Calu3 (cell line): ENCODE measurements at places on chromosomes 4 and X. TPM values are rescaled to one million over a fixed set of nuclear protein-coding genes. Genes with fewer than 3 reads are reported as not detected.

The XAGE2 gene
- total RNA-seq: not detected in 2 replicates

DNA sequence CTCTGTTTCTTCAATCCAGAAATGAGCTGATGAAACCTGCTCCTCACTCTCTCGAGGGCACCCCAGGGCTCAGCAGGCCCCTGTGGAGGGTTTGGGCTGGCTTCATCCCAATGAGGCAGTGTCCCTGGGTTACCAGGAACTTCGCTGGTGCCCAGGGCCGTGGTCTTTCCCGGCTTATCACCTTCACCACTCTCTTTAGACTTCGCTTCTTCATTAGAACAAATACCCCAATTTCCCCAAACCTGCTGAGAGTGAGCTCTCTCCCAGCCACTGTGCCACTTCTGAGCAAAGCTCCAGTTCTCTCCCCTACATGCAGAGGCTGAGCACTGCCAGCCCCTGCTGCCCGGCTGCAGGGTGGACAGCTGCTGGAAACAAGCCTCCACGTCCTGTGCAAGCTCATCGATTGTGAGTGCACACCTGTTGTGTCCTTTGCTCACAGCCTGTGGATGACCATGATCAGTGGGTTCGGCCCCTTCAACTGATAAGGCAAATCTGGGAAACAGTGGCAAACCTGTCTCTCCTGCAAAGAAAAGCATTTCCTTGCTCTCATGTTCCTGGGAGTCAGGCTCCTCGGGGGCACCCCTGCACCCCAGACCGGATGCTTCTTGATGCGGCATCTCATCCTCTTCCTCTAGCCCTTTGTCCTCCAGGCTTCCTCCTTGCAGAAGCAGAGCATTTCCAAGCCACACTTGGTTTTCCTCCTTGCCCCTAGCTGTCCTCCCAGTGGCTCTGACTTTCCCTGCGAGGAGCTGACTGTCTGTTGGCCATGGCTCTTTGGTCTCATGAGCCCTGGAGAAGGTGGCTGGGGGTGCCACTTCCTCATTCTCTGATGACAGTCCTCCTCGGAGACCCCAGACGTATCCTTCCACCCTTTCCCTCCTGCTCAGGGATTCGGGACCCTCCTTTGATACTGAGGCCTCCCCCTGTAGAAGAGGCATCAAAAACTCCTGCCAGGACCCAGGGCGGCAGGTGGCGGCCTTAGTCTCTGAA is 28.7 kb downstream of the C4orf50 start:
- peaks cover 23% of the 10 kb centered on the region for H3K27me3 ChIP-seq
- no peaks in the 10 kb centered on the region for H3K36me3 ChIP-seq
- no peak for DNase-seq
- no peak overlapping the region for H3K4me3 ChIP-seq
- no peaks in the 10 kb centered on the region for H3K4me1 ChIP-seq

The GCNA gene
- 8.1 and 10.2 TPM in 2 replicates for total RNA-seq

- H3K4me1 ChIP-seq: peaks cover 21% of the 10 kb centered on the region
- H3K27me3 ChIP-seq: no peaks in the 10 kb centered on the region
- H3K4me3 ChIP-seq: no peak overlapping the region
Observed at GRCh38 chr4:114015444-114015899, 36.0 kb upstream of the ARSJ start.

The HSFX3 gene
- not detected in 2 replicates for total RNA-seq

The FAM184B gene
- total RNA-seq: 0.09 and 0.10 TPM in 2 replicates

GRCh38 chr4:127015667-127016117 is 617.1 kb upstream of the INTU start:
- H3K4me1 ChIP-seq: no peaks in the 10 kb centered on the region
- DNase-seq: no peak
- H3K27me3 ChIP-seq: no peaks in the 10 kb centered on the region
- no peak overlapping the region for H3K4me3 ChIP-seq
- no peak overlapping the region for H3K27ac ChIP-seq

The VCX gene
- total RNA-seq: not detected in 2 replicates

- no peaks in the 10 kb centered on the region for H3K36me3 ChIP-seq
- peaks cover 13% of the 10 kb centered on the region for H3K27me3 ChIP-seq
- no peak overlapping the region for H3K27ac ChIP-seq
- H3K4me1 ChIP-seq: no peaks in the 10 kb centered on the region
- no peak overlapping the region for H3K4me3 ChIP-seq
- DNase-seq: no peak
Observed at GRCh38 chrX:104696667-104697066, 130.7 kb downstream of the IL1RAPL2 start.

DNA sequence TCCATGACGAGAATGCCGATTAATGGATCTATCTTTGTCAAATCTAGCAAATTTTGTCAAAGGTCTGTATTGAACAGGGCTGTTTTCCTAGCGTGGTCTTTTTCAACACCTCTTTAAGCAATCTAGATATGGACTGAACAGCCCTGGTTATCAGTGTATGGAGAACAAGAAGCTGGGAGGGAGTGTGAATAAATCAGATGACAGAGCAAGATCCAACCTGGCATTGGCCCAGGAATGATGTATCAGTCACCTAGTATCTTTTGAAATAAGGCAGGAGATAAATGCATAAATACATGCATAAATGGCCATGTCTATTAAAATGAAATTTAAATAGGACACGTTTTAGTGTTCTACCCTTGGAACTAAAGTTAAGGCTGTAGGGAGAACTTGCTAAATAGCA is 15.7 kb upstream of the AP1S2 start:
- no peak for DNase-seq
- H3K27ac ChIP-seq: no peak overlapping the region
- H3K4me1 ChIP-seq: peaks cover 19% of the 10 kb centered on the region
- no peaks in the 10 kb centered on the region for H3K27me3 ChIP-seq
- H3K36me3 ChIP-seq: peaks cover 16% of the 10 kb centered on the region

GRCh38 chr4:8393593-8394038 is 46.9 kb downstream of the ACOX3 start:
- no peak overlapping the region for H3K27ac ChIP-seq
- no peaks in the 10 kb centered on the region for H3K27me3 ChIP-seq
- DNase-seq: no peak

- no peak overlapping the region for H3K4me3 ChIP-seq
- DNase-seq: no peak
- no peak overlapping the region for H3K27ac ChIP-seq
- H3K36me3 ChIP-seq: no peaks in the 10 kb centered on the region
- no peaks in the 10 kb centered on the region for H3K27me3 ChIP-seq
Observed at GRCh38 chr4:65050786-65051185, 619.5 kb downstream of the EPHA5 start.

GRCh38 chrX:142089193-142089592 is 115.9 kb downstream of the MAGEC2 start:
- H3K4me1 ChIP-seq: no peaks in the 10 kb centered on the region
- H3K36me3 ChIP-seq: no peaks in the 10 kb centered on the region
- DNase-seq: no peak
- H3K27me3 ChIP-seq: no peaks in the 10 kb centered on the region
- no peak overlapping the region for H3K4me3 ChIP-seq
- H3K27ac ChIP-seq: no peak overlapping the region

GRCh38 chr4:80814266-80814665 is 216.2 kb upstream of the BMP3 start:
- no peaks in the 10 kb centered on the region for H3K36me3 ChIP-seq
- no peak overlapping the region for H3K4me3 ChIP-seq
- H3K27me3 ChIP-seq: no peaks in the 10 kb centered on the region
- DNase-seq: no peak
- H3K4me1 ChIP-seq: no peaks in the 10 kb centered on the region

DNA sequence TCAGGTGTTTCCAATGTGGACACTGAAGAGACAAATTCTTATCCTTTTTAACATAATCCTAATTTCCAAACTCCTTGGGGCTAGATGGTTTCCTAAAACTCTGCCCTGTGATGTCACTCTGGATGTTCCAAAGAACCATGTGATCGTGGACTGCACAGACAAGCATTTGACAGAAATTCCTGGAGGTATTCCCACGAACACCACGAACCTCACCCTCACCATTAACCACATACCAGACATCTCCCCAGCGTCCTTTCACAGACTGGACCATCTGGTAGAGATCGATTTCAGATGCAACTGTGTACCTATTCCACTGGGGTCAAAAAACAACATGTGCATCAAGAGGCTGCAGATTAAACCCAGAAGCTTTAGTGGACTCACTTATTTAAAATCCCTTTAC is 18.6 kb downstream of the TLR7 start:
- no peak overlapping the region for H3K27ac ChIP-seq
- peaks cover 51% of the 10 kb centered on the region for H3K27me3 ChIP-seq
- no peak for DNase-seq

DNA sequence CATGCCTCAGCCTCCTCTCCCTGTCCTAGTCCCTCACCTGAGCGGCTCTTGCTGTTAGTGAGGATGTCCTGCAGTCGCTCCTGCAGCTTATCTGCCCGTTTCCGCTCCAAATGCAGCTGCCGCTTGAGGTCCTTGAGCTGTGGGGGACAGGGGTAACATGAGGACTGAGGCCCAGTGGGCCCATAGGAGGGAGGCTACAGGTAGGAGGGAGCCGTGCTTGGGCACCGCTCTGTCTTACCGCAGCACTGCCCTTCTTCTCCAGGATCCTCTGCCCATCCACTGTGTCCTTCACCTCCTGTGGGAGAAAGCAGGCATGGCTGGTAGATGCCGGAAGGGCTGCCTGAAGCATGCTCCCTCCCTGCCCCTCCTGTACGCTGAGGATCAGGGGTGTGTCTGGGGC is 9.5 kb upstream of the KCND1 start:
- no peak overlapping the region for H3K4me3 ChIP-seq
- H3K4me1 ChIP-seq: no peaks in the 10 kb centered on the region
- H3K36me3 ChIP-seq: peaks cover 51% of the 10 kb centered on the region
- no peaks in the 10 kb centered on the region for H3K27me3 ChIP-seq

DNA sequence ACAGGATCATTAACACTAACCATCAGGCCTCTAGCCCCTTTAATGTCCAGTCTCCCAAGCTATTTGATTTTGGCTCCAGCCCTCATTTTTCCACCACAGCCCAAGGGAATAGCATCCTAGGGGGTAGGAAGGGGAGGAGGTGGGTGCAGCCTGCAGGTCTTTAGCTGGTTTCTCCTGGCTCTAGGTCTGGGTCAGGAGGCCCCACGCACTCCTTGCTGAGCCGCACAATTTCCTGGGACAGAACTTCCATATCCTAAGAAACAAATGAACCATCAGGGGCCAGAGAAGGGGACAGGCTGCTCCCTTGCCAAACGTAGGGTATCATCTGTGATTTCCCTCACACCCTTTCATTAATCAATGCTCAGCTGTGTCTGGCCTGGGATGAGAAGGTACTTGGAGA is 2.4 kb upstream of the KCND1 start:
- no peak overlapping the region for H3K27ac ChIP-seq
- DNase-seq: no peak

- H3K4me1 ChIP-seq: peaks cover 7% of the 10 kb centered on the region
- H3K4me3 ChIP-seq: no peak overlapping the region
- H3K27me3 ChIP-seq: no peaks in the 10 kb centered on the region
- no peak overlapping the region for H3K27ac ChIP-seq
- DNase-seq: no peak
Observed at GRCh38 chr4:53986062-53986461, 78.3 kb downstream of the CHIC2 start.

- no peaks in the 10 kb centered on the region for H3K4me1 ChIP-seq
- no peaks in the 10 kb centered on the region for H3K36me3 ChIP-seq
- DNase-seq: no peak
Observed at GRCh38 chr4:189362364-189362763, 578.3 kb upstream of the FRG1 start.

The HSPA4L gene
- total RNA-seq: 16.4 and 17.8 TPM in 2 replicates

The SH2D1A gene
- total RNA-seq: not detected in 2 replicates

The F11 gene
- total RNA-seq: 0.38 and 0.86 TPM in 2 replicates

The DEFB131A gene
- not detected in 2 replicates for total RNA-seq

The ZCCHC18 gene
- 0.52 and 0.61 TPM in 2 replicates for total RNA-seq

The KDR gene
- total RNA-seq: 0.09 TPM in 1 of 2 replicates, not detected in the other
